ENCODE measurements at places on chromosomes 5 and 9. TPM values are rescaled to one million over a fixed set of nuclear protein-coding genes. Genes with fewer than 3 reads are reported as not detected.

DNA sequence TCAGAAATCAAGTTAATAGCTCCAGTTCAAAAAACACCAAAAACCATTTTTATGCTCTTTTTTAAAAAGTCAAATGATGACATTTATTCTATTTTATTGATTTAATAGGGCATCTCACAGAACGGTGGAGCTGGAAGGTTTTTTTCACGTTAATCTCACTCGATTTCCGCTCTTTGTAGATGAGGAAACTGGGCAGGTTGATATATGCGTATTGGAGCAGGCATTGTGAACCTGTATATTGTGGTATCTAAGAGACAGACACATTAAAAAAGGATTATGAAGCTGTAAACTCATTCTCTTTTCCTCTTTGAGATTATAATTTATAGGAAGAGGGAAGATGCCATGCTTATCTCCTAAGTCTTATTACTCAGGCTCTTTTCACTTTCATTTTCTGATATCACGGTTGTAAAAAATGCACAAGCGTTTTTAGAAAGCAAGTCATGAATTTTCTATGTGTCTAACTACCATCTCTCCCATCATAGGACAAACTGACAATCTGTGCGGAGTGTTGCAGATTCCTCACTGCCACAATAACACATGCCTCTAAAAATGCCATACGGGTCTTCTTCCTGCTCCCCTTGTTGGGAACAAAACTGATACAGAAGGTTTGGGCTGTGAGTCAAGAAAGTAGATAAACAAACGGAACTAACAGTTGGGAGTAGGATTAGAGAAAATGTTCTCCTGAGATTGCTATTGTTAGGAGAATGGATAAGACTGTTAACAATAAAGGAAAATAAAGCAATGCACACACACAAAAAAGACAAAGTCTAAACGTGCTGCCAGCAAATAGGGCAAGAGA, 1997.7 kb downstream of the MAT2B start:
- no peak for DNase-seq

DNA sequence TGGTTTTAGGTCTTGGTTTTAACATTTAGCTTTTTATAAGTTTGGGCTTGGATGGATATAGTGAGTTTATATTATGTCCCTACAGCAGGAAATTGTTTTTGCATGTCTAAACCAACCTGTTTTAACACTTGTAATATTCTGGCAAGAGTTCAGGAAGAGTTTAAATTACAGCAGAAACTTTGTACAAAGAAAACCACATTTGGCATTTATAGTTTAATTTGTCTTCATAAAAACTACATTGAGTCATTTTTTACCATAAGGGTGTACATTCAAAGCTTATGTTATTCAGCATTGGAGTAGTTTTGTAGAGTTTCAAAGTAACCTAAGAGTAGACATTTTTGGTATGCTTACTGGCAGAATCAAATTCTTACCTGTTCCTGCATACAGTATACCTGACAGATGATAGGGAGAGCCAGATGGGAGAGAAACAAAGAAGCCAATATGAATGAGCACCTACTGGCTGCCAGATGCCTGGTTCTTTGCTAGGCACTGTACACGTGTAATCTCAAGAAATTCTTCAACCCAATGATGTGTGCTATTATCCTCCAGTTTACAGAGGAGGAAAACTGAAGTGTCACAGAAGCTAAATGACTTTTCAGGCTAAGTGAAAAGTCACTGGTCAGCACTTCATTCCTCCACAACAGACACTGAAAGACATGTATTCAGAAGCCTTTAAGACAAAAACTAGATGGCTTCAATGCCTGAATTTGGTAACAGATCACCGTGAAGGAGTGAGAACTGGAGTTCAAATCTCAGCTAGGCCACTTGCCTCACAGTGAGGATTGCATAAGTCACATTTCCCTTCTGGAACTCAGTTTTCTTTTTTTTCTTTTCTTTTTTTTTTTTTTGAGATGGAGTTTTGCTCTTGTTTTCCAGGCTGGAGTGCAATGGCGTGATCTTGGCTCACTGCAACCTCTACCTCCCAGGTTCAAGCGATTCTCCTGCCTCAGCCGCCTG, 25.9 kb upstream of the ECM2 start:
- DNase-seq: no peak

Gene PCDHA1
- not detected for total RNA-seq

Gene PCDHGB1
- 1.3 TPM for total RNA-seq
